ENCODE measurements at places on chromosomes 6 and 20.

DNA sequence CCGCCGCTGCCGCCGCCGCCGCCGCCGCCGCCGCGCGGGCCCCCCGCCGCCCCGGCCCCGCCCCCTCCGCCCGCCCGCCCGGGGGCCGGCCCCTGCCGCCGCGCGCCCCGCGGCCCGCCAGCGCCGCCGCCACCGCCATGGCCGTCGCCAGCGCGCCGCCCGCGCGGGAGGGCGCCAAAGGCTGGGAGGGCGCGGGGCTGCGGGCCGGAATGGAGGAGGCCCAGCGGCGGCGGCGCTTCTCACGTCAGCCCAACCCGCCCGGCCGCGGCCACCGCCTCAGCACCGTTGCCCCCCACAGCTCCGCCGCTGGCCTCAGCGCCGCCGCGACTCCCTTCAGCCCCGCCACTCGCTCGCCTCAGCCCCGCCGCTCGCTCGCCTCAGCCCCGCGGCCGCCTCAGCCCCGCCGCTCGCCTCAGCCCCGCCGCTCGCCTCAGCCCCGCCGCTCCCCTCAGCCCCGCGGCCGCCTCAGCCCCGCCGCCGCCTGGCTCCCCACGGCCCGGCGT lies 258 bp downstream of the PHF10 start:
- DNase-seq, result peak; percentile 80

DNA sequence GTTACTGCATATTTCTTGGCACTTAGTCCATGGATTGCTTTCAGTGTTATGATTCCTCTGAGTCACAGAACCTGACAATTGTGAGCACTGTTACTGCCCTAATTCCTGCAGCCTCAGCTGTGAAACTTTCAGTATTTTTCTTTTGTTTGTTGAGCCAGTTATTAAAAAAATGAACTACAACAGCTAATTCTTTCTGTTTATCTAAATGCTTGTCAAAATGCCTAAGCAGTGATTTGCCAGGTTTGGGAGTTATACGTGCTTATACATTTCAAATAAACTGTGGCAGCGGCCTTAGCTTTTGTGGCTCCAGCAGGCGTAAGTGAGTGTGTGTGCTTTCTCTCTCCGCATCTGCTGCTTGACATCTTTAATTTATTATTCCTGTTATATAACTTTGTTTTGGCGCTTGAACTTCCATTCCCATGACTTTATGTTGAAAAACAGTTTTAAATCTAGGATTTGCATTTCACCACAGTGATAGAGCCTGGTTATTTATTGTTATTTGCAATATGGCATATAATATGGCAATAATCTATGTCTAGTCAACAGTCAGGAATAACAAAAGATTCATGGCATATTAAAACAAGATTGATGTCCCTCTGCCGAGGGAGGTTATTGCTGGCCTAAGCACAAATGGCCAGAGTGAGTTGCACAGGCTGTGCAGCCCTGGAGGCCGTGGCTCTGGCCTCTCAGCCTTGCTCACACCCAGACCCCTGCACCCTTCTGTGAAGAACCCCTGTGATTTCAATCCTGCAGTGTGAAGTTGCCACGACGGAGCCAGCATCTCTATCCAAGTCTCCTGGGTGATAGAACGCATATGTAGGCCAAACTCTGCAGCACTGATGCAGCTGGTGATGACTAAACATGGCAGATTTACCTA lies 303.4 kb downstream of the THBS2 start:
- no peak for DNase-seq

- DNase-seq, result peak; percentile 23
Measured at GRCh38 chr6:158476389-158476788, 83.5 kb upstream of the TMEM181 start.

DNA sequence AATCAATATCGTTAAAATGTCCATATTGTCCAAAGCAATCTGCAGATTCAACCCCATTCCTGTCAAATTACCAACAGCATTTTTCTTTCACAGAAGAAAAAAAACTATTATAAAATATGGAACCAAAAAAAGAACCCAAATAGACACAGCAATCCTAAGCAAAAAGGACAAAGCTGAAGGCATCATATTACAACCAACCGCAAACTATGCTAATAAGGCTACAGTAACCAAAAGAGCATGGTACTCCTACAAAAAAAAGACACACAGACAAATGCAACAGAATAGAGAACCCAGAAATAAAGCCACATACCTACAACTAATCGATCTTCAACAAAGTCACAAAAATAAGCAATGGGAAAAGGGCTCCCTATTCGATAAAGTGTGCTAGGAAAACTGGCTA lies 49.2 kb downstream of the RNGTT start:
- no peak for DNase-seq

GRCh38 chr6:64325093-64325492 lies 689.5 kb downstream of the PHF3 start:
- no peak for DNase-seq
